Fibroblast of pulmonary artery (primary cell): ENCODE measurements at places on chromosomes 12 and 14.
A peak's percentile ranks its signal among the peaks of the same experiment; 100 is the strongest.

- DNase-seq = no peak
Observed at GRCh38 chr14:81709681-81710080, 176.0 kb upstream of the SEL1L start.

DNA sequence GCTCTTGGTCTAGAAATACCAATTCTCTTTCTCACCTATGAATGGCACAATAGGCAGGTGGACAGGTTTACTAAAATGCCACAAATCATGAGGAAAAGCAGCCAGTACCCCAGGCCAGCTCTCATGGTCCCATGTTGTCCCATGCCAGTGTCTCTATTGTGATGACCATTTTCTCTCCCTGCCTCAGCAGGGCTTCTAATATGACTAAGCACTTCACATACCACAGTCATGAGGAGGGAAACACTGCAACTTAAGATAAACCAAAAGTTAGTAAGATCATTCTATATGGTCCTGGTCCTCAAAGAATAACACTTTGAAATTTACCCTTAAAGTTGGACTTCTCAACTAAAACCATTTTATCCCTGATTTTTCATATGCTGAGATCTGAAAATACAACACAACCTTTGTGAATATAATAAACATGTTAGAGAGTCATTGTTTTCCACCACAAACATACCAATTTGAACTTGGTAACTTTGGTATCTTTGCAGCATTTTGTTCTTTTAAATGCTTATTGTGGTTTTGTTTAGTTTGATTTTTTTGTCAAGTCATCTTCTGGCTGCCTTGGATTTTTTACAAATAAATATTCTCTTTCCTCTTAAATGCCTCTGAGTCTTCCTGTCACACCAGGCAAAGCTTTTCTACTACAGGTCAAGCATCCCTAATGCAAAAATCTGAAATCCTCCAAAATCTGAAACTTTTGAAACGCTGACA lies 3.6 kb downstream of the TTC5 start:
- DNase-seq = peak; percentile 27

- DNase-seq = no peak
Observed at GRCh38 chr14:41597647-41598046, 9.0 kb upstream of the LRFN5 start.

GRCh38 chr12:89636052-89636775 lies 72.4 kb downstream of the ATP2B1 start:
- no peak for DNase-seq

GRCh38 chr12:44381341-44381740 lies 494.8 kb downstream of the NELL2 start:
- DNase-seq = no peak

DNA sequence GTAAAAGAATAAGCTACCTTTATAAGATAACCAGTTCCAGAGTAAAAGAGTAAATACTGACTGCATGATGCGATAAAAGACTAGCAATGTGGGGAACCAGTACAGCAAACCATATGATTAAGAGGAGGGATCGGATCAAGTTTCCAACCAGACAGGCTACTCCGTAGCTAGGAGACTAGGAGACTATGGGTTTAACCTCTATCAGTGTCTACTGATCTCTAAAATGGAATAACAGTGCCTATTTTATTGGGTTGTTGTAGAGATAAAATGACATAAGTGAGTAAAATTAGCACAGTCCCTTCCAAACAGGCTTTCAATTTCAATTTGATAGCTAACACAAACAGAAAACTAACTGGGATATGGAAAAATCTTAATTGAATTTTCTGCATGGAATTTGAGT lies 76.0 kb downstream of the PAWR start:
- no peak for DNase-seq

GRCh38 chr12:110657747-110658146 lies 31.2 kb downstream of the HVCN1 start:
- DNase-seq = no peak

DNA sequence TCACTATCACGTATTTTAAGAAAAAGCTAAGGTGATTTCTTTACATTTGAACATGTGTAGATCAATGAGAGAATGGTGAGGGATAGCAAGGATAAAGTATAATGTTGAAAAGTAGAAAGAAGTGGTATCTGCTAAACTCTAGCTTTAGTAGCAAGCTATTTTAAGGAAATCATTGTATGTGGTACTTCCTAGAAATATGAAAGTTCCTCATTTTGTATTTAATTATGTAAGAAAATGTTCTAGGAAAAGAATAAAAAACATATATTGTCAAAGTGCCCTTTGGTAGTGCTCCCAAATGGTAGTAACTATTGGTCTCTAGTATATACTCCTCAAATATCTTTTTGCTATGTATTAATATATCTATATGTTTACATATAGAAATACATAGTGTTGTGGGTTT lies 35.7 kb downstream of the RAB21 start:
- no peak for DNase-seq

GRCh38 chr14:97414718-97415098 lies 617.5 kb downstream of the VRK1 start:
- DNase-seq = no peak

- peak; percentile 53 for DNase-seq
Observed at GRCh38 chr12:53659571-53659981, 16.3 kb downstream of the ATP5MC2 start.

- no peak for DNase-seq
Observed at GRCh38 chr14:76666746-76667145, 94.5 kb upstream of the VASH1 start.
